ENCODE measurements at places on chromosomes 16 and 17.

- ATAC-seq = no peak
Measured at GRCh38 chr16:87556941-87557459, 45.3 kb upstream of the JPH3 start.

DNA sequence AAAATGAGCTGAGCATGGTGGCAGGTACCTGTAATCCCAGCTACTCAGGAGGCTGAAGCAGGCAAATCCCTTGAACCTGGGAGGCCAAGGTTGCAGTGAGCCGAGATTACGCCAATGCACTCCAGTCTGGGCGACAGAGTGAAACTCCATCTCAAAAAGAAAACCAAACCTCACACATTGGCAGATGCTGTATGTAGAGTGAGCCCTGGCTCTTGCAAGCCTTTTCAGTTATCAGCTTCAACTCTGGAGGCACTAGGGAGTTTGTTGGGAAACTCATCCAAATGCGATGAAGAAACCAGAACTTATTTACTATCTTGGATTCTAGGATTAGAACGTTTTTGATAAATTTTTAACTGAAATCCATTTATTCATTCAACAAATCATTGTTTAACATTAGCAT, 56.9 kb upstream of the RASL10B start:
- ATAC-seq = no peak

DNA sequence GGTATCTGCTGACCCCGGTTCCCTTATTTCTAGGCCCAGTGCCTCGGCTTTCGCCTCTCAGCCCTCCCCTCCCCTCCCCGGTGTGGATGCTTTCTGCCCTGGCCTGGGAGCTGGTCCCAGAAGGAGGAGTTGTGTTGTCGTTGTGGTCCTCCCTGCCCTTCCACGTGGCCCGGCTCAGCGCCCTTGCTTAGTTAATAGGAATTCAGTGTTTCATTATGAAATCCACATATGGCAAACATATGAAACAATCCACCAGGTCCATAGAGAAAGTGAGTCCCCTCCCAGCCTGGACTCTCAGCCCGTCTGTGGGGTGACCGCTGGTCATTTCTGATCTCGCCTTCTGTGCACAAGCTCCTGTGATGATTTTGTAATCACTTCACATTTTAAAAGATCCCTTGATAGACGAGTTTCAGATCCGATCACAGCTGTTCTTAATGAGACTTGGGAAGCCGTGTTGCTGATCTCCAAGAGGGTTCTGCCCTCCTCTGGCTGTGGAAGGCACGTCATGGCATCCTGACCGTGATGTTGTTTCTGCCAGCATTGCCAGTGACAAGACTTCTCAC, 112.1 kb downstream of the BANP start:
- peak; percentile 81 for ATAC-seq

- no peak for ATAC-seq
Measured at GRCh38 chr16:77033516-77033915, 157.5 kb upstream of the MON1B start.

DNA sequence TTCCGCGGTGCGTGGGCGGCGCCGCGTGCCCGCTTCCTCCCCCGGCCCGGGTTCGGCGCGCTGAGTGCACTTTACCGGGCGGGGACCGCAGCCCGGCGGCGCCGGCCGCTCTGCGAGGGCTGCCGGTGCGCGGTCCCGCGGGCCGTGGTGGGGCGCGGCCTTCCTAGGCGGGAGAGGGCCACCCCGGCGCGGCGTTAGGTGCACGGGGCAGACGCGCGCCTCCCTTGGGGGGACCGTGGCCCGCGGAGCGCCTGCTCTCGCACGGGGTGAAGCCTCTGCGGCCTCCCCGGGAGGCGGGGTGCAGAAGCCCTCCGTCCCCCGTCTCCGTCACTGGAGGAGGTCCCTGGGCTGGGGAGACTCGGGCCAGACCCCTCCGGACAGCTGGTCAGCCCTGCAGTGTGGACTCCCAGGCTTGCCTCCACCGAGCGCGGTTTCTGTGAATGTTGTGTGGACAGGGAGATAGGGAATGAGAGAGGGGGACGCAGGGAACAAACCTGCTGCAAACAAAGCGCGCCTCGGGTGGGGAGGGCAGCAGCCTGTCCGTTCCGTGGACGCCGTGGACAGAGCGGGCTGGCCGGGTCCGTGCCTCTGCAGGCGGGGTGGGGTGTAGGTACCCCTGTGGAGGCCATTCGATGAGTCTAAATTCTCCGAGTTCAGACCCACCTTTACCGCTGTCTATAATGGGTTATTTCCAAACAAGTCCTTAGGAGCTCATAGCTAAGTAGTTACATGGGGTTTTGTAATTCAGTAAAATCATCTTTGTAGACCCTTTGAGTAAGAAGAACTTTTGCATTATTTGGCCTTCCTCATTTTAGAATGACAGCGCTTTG, 721 bp downstream of the TBCD start:
- peak; percentile 26 for ATAC-seq

DNA sequence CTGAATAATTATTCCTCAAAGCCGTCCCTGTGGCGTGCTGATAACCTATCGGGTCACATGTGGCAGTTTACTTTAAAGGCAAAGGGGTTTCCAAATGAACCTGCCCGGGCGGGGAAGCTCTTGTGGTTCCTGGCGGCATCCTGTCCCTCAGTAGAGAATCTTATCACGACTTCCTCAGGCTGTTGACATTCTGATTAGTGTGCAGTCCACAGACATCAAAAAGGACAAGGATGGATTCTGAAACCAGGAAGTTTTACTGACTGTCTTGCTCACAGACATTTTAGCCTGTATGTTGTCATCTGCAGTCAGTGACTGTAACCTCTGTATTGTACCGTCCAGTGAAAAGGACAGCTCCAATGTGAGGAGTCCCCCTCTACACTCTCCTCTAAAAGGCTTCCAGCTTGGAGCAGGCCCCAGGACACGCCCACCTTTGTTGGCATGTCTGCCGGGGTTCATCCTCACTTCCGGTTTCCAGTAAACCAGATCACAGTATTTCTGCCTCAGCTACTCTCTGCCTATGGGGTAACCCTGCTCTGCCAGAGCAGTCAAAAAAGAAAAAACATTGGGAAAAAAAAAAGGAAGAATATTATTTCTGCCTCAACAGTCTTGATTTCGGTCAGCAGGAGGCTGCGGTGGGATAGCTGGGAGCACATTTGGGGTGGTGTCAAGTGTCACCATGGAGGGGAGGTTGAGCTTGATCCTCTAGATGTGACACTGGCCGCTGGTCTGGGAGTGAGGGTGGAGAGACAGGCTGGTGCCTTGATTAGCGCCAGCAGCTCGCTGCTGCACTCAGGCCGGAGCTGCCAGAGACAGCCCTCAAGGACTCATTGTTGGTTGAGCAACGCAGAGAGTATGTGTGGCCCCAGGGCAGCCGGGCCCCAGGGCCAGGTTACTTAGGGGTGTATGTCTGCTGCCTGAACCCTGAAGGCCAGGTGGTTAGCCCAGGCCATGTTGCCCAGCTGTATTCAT, 89.0 kb upstream of the DNAH17 start:
- ATAC-seq = peak; percentile 74

DNA sequence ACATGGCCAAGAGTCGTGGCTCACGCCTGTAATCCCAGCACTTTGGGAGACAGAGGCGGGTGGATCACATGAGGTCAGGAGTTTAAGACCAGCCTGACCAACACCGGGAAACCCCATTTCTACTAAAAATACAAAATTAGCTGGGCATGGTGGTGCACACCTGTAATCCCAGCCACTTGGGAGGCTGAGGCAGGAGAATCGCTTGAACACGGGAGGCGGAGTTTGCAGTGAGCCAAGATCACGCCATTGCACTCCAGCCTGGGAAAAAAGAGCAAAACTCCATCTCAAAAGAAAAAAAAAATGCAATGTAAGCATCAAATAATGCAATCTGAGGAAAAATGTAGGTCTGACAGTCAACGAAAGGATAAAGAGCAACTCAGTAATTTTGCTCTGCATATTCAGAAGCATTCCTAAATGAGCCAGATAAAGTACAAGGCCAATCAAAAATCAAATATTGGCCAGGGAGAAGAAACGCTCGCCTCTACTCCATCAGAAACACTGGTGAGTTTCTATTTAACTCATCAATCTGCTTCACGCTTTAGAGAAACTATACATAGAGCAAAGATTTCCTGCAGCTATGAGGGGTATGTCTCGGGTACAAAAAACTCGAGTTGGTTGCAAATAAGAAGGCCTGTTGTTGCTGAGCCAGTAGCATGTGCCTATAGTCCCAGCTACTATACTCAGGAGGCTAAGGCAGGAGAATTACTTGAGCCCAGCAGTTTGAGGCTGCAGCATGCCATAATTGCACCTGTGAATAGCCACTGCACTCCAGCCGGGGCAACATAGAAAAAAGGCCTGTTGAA, 3.7 kb downstream of the TXNDC11 start:
- ATAC-seq = no peak

GRCh38 chr17:21161498-21162393, 35.0 kb downstream of the DHRS7B start:
- ATAC-seq = no peak

GRCh38 chr16:5025171-5025632, 8.5 kb downstream of the NAGPA start:
- peak; percentile 91 for ATAC-seq

DNA sequence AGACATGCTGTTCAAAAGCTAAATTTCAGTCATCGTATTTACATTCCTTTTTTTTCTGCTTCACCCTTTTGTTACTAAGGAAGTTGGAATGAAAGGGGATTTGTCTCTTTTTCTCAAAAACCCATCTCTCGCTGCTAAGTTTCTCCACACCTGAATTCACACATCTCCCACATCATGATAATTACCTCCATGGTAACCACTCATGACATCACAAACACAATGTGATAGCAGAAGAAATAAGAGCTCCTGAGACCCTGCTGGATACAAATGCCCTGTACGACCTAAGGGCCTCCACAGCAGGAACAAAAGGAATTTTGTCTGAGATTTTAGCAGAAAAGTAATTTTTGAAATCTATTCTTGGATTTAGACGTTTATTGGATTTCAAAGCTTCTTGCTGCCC, 82.6 kb upstream of the GNAO1 start:
- ATAC-seq = no peak

GRCh38 chr17:9512323-9513168, 63.1 kb downstream of the STX8 start:
- no peak for ATAC-seq

- ATAC-seq = peak; percentile 62
Measured at GRCh38 chr17:74180336-74180735, 23.1 kb upstream of the RPL38 start.

DNA sequence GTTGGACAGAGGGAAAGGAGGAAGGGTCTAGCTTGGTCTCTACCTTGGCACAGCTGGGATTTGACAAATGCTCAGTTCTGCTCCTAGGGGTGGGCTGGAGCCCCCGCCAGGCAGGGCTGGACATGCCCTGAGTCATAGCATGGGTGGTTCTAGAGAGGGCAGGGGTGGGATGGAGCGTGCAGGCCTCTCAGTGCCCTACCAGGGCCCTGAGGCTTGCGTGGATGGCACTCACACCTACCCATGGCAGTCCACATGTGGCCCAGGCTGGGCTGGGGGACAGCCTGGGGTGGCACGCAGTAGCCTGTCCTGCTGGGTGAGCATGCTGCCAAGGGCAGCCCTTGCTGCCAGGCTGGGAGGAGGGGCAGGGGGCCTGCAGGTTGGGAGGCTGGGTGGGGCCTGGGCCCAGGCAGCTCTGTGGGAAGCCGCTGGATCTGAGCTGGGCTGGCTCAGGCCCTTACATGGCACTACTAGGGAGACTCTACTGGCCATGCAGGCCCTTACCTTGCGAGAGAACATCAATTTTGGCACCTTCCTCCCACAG, 11.2 kb downstream of the DOC2B start:
- ATAC-seq = no peak

- peak; percentile 24 for ATAC-seq
Measured at GRCh38 chr17:1617620-1618174, 10.9 kb downstream of the SLC43A2 start.

- peak; percentile 43 for ATAC-seq
Measured at GRCh38 chr16:77211880-77212740, 12.9 kb downstream of the SYCE1L start.

DNA sequence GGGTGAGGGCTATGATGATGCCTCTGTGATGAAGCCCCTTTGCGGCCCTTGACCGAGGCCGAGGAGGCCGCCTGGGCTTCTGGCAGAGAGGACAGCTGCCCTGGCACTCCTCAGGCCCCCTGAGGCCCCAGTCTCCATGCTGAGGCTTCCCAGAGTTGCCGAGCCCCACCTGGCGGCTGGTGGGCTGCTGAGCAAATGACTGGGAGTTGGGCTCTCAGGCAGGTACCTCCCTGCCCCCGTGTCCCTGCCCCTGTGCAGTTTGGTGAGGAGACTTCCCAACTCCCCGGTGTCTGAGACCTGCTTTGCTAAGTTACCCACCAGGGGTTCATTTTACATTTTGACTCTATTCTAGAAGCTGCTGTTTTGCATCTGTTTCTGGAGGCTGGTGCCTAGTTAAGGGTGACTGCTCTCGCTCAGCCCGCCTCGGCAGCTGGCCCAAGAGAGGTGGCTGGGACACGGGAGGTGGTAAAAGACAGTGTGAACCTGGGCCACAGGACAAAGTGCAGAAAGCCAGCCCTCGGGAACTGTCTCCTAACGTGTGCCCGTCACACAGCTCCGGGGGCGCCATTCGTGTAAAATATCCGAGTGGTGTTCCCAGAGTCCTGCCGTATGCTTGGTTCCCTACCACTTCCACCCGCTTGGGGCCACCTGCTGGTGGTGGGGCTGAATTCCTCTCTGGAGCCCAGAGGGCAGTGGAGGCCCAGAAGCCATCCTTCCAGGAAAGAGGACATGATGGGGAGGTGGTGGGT, 134.5 kb downstream of the RAB11FIP4 start:
- ATAC-seq = no peak

DNA sequence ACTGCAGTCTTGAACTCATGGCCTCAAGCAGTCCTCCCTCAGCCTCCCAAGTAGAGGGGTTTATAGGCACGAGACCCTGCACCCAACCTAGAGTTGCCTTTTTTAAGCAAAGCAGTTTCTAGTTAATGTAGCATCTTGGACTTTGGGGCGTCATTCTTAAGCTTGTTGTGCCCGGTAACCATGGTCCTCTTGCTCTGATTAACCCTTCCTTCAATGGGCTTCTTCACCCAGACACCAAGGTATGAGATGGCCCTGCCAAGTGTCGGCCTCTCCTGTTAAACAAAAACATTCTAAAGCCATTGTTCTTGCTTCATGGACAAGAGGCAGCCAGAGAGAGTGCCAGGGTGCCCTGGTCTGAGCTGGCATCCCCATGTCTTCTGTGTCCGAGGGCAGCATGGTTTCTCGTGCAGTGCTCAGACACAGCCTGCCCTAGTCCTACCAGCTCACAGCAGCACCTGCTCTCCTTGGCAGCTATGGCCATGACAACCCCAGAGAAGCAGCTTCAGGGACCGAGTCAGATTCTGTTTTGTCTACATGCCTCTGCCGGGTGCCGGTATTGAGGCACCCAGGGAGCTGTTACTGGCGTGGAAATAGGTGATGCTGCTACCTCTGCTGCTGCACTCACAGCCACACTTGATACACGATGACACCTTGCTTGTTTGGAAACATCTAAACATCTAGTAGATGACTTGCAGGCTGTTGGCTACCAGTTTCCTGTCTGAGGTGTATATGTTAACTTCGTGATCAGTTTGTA, 3.3 kb downstream of the RPL13 start:
- no peak for ATAC-seq

DNA sequence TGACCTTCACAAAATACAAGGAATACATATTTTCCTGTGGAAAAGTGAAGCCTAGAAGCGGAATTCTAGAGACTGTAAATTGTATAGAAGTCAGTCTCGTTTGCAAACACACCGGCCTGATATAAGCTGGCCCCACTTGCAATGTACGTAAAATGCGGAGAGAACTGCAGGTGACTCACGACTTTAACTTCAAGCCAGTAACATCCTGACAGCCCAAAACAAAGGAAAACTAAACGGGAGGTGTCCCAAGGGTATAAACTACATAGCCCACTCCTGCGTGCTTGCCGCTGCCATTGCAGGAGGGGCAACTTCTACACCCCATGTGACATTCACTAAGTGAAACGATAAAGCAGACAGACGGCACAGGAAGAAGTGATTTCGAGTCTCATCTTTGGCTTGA, 101.6 kb downstream of the CYTH1 start:
- ATAC-seq = no peak

GRCh38 chr16:1466054-1466453, 8.8 kb downstream of the CLCN7 start:
- ATAC-seq = no peak

All from motor neuron (in vitro differentiated cells).